ENCODE measurements at places on chromosomes 16 and 17.

- no peak for DNase-seq
Measured at GRCh38 chr17:77905766-77906165, 52.7 kb upstream of the TNRC6C start.

DNA sequence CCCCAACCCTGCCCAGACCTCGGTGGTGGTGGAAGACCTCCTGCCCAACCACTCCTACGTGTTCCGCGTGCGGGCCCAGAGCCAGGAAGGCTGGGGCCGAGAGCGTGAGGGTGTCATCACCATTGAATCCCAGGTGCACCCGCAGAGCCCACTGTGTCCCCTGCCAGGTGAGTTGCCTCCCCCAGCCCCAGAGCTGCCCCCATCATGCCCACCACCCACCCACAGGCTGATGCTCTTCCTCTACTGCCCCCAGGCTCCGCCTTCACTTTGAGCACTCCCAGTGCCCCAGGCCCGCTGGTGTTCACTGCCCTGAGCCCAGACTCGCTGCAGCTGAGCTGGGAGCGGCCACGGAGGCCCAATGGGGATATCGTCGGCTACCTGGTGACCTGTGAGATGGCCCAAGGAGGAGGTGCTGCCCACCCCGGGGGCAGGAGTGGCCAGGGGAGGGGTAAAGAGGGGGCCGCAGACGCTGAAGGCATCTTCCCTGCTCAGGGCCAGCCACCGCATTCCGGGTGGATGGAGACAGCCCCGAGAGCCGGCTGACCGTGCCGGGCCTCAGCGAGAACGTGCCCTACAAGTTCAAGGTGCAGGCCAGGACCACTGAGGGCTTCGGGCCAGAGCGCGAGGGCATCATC lies 8.4 kb downstream of the GALK1 start:
- no peak for DNase-seq

- DNase-seq, result no peak
Measured at GRCh38 chr16:53506254-53506653, 3.2 kb upstream of the AKTIP start.

DNA sequence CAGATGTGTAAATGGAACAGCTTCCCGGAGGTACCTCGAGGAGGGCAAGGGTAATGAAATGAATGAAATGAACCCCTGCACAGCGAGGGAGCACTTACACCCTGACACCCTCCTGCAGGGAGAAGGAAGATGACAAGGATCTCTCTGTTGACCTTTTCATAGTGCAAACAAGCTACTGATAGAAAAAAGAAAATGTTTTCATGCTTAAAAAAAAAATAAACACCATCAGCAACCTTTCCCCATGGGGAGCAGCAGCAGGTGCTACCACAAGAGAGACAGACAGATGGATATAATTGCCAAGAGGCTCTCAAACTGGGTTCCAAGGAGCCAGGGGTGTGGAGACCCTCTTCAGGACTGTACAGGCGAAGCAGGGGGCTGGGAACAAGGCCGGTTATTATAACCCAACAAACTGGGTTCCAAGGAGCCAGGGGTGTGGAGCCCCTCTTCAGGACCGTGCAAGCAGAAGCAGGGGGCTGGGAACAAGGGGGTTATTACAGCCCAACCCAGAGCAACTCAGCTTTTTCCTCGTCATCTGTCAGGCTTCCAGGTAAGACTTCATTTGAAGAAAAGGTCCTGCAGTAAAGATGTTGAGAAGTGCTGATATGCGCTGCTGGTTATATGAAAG lies 718 bp upstream of the RPH3AL start:
- DNase-seq, result no peak
